ENCODE measurements at places on chromosomes 5 and 9. TPM values are rescaled to one million over a fixed set of nuclear protein-coding genes. Genes with fewer than 3 reads are reported as not detected.

Gene MLANA
- 1.1 TPM for polyA plus RNA-seq

Gene BNC2
- polyA plus RNA-seq, result 8.4 TPM

Gene OR2K2
- polyA plus RNA-seq, result not detected

Gene FAM221B
- polyA plus RNA-seq, result 0.11 TPM

Gene EIF4E1B
- not detected for polyA plus RNA-seq

Gene SOX30
- polyA plus RNA-seq, result 0.83 TPM

Gene OR1B1
- polyA plus RNA-seq, result not detected

Gene KCNMB1
- polyA plus RNA-seq, result 1.1 TPM

Gene C9orf50
- 0.57 TPM for polyA plus RNA-seq

Gene TMEM245
- 65.9 TPM for polyA plus RNA-seq

Gene MAP1B
- 12.1 TPM for polyA plus RNA-seq

Gene WDR38
- 0.37 TPM for polyA plus RNA-seq

Gene ZBTB43
- 14.6 TPM for polyA plus RNA-seq

Gene PCDHAC2
- 0.36 TPM for polyA plus RNA-seq

Gene OTULINL
- 10.3 TPM for polyA plus RNA-seq

Gene CTSV
- 30.5 TPM for polyA plus RNA-seq

Gene STC2
- 1.6 TPM for polyA plus RNA-seq

Gene FGF18
- 0.40 TPM for polyA plus RNA-seq

Gene DMGDH
- 28.4 TPM for polyA plus RNA-seq

Gene GFI1B
- 0.72 TPM for polyA plus RNA-seq

Gene SELENOP
- polyA plus RNA-seq, result 527 TPM

Gene RPP25L
- 28.7 TPM for polyA plus RNA-seq

Gene PCDHGB4
- 5.5 TPM for polyA plus RNA-seq

Gene LAMC3
- polyA plus RNA-seq, result 29.3 TPM

Gene OLFM1
- 5.7 TPM for polyA plus RNA-seq

Gene RORB
- 0.14 TPM for polyA plus RNA-seq

Gene MARCHF11
- 4.3 TPM for polyA plus RNA-seq

Gene NMUR2
- 0.15 TPM for polyA plus RNA-seq

Gene CLK4
- 75.2 TPM for polyA plus RNA-seq

Gene PCDHB14
- polyA plus RNA-seq, result 8.5 TPM

Gene FOXD4L5
- 0.29 TPM for polyA plus RNA-seq

Gene VLDLR
- 34.7 TPM for polyA plus RNA-seq

Gene C5orf63
- 11.6 TPM for polyA plus RNA-seq

Gene HTR1A
- polyA plus RNA-seq, result not detected

Gene IL3
- polyA plus RNA-seq, result not detected

Gene DNAH5
- 2.5 TPM for polyA plus RNA-seq

Gene PCDHB12
- polyA plus RNA-seq, result 4.8 TPM

Gene MCTP1
- polyA plus RNA-seq, result 4.2 TPM

Gene TCF7
- polyA plus RNA-seq, result 13.7 TPM

Gene IFNA21
- polyA plus RNA-seq, result not detected

Gene HTR4
- 0.08 TPM for polyA plus RNA-seq

Gene SV2C
- polyA plus RNA-seq, result 0.07 TPM

Gene ZNF618
- polyA plus RNA-seq, result 41.7 TPM

Data from right renal cortex interstitium (tissue), 3 donors.